GM19239 (cell line): ENCODE measurements at places on chromosomes 7 and 10.

DNA sequence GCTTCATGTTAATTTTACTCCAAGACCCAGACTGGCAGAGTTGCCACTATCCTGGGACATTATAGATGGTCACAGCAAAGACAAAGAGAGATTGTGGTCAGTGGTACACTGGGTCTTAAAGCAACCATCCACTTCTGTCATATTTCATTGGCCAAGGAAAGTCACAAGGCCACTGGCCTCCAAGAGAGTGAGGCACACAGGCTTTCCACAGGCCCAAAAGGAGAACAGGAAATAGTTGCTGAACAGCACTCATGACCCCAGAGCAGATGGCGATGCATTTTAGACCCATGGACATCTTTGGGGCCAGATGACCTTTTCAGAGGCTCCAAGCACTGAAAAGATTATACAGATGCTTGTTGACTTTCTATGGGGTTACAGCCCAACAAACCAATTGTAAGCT is 97.4 kb downstream of the ARID5B start:
- DNase-seq = no peak

DNA sequence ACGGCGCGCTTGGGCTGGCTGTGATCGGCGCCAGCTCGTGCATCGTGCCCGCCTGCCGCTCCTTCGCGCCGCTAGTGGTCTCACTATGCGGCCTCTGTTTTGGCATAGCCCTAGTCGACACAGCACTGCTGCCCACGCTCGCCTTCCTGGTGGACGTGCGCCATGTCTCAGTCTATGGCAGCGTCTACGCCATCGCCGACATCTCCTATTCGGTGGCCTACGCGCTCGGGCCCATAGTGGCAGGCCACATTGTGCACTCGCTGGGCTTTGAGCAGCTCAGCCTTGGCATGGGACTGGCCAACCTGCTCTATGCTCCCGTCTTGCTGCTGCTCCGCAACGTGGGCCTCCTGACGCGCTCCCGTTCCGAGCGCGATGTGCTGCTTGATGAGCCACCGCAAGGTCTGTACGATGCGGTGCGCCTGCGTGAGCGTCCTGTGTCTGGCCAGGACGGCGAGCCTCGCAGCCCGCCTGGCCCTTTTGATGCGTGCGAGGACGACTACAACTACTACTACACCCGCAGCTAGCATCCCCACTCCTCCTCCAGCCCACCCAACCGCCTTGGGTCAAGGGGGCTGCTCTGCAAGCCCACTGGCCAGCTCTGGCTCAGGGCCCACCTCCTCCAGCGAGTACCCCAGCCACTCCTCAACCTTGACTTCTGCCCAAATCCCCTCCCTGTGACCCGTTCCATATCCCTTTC is 1.9 kb downstream of the SLC18A3 start:
- no peak for DNase-seq

GRCh38 chr7:154837622-154838021 is 165.3 kb downstream of the PAXIP1 start:
- DNase-seq = no peak

- no peak for DNase-seq
These were observed 286.5 kb upstream of the LRRTM3 start for GRCh38 chr10:66639371-66639770.

- no peak for DNase-seq
These were observed 28.8 kb downstream of the TSPAN15 start for GRCh38 chr10:69480068-69480412.

DNA sequence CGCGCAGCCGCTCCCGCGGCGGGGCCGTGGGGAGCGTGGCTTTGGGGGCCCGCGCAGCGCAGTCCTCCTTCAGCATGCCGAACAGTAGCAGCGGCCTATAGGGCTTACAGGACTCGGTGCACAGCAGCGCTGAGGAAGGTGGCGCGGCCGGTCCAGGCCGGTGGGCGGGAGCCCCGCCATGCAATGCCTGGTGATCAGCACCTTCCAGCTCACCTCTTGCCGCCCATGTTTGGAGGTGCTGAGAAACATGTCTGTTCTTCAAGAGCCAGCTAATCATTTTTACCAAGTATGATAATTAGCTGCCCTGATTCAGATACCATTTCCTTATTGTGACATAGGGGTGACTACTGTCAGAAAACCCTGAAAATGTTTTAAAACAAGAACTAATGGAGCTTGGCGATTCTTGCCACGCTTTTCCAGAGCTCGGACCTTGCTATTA is 33.5 kb upstream of the SFTPD start:
- no peak for DNase-seq
